ENCODE measurements at places on chromosomes 1 and 21.

- DNase-seq = no peak
These were observed 90.0 kb downstream of the VWA5B1 start for GRCh38 chr1:20380616-20381035.

- no peak for DNase-seq
These were observed 20.2 kb upstream of the TCEA3 start for GRCh38 chr1:23444596-23445390.

DNA sequence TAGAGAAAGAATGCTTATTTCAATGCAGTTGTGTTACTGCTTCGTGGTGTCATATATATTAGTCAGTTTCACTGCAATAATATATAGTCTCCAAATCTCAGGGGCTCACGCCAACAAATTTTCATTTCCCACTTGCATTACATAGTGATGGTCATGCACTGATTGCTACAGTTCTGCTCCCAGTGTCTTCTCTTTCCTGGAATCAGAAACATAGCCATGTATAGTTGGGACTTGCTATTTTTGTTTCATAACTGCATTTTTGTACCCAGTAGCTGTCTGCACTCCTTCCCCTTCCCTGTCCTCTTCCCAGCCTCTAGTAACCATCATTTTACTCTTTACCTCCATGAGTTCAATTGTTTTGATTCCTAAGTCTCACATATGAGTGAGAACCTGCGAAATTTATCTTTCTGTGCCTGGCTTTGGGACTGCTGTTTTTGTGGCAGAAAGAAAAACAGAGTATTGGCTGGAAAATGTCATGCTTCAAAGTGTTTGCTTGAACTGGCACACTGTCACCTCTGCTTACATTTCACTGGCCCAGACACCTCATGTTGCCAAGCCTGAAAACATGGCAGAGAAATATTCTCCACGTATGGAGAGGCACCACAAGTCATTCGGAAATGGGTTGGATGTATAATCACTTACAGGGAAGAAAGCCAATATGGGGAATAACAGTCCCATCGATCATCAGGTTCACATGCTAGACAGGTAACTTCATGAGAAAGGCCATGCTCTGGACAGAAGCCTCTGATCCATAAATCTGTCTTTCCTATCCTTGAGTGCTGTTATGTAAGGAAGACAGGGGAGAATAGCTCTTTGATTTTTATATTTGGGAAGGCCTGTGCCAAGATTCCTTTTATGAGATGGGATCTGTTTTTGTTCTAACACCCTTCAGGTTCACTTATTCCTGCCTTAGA lies 60.4 kb upstream of the BACH1 start:
- DNase-seq = no peak

GRCh38 chr1:246651012-246651695 lies 73.1 kb upstream of the SCCPDH start:
- no peak for DNase-seq

- DNase-seq = no peak
These were observed 16.6 kb upstream of the AK5 start for GRCh38 chr1:77265180-77265579.

DNA sequence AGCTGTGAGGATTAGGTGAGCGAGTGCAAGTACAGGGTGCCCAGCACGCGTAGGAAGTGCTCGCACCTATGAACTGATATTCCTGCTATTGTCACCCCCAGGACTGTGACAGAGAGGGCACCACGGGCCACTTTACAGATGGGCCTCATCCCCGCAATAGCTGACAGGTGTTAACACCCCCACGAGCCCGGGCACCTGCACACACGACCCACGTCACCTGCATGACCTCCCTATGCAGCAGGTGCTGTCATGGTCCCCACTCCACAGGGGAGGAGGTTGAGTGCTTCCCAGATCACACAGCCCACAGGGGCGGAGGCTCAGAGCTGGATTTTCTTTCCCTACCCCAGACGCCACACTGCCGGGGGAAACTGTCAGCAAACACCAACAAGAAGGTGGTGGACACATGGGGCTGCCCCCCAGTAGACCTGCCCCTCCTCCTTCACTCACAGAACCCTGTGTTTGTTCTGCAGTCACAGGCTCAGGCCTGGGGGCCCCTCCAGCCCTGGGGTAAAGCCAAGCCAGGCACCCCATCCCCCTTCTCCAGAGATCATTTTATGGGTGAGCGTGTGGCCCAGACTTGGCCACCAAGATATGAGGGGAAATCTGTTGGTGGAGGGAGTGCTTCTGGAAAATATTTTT lies 465.5 kb downstream of the MATN1 start:
- DNase-seq = no peak

- DNase-seq = peak; percentile 3
These were observed 72.8 kb downstream of the PLEKHA6 start for GRCh38 chr1:204286831-204287421.

- DNase-seq = peak; percentile 55
These were observed at the start of gene LRRC71 for GRCh38 chr1:156920233-156921052. TSS of gene LRRC71 (plus strand) at chr1:156920632. CDS start at chr1:156920804, 172 bp downstream.

GRCh38 chr1:71587961-71588360 lies 507.1 kb upstream of the ZRANB2 start:
- DNase-seq = no peak
